ENCODE measurements at places on chromosomes 13 and 19.
A peak's percentile ranks its signal among the peaks of the same experiment; 100 is the strongest.

DNA sequence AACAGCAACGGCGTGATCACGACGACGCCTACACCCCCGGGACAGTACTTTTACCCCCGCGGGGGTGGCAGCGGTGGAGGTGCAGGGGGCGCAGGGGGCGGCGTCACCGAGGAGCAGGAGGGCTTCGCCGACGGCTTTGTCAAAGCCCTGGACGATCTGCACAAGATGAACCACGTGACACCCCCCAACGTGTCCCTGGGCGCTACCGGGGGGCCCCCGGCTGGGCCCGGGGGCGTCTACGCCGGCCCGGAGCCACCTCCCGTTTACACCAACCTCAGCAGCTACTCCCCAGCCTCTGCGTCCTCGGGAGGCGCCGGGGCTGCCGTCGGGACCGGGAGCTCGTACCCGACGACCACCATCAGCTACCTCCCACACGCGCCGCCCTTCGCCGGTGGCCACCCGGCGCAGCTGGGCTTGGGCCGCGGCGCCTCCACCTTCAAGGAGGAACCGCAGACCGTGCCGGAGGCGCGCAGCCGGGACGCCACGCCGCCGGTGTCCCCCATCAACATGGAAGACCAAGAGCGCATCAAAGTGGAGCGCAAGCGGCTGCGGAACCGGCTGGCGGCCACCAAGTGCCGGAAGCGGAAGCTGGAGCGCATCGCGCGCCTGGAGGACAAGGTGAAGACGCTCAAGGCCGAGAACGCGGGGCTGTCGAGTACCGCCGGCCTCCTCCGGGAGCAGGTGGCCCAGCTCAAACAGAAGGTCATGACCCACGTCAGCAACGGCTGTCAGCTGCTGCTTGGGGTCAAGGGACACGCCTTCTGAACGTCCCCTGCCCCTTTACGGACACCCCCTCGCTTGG, 966 bp downstream of the JUNB start:
- no peak for DNase-seq

DNA sequence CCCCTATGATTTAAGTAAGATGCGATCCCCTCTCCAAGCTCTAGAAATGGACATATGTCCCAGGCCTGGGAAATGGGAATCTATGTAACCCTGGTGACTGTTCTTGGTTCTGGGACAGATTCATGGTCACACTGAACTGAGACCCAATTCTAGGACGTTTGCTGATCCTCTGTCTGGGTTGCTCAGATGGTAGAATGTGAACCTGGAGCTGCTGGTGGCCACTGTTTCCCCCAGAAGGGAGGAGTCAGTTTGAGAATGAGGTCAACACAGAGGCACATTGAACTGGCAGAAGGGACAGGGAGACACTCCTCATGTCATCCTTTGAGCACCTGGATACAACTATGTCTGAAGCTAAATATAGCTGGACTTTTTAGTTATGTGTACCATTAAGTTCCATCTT, 29.1 kb downstream of the FAM187B start:
- no peak for DNase-seq

DNA sequence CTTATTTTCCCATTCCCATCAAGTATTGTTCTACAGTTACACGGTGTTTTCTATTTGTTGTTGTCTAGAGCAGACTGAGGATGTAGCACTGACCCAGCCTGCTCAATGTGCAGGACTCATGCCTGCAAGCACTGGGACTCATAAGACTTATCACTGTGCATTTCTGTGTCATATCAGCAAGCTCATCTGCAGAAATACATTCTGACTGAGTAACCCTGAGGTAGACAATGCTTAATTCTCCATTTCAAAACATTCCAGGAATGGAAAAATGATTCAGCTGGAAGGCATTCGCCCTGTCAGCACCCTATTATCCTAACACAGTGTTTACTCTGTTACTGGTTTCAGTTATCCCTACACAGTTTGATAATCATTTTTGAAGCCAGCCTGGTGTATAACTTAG, 2506.4 kb downstream of the PCDH9 start:
- peak; percentile 93 for DNase-seq

DNA sequence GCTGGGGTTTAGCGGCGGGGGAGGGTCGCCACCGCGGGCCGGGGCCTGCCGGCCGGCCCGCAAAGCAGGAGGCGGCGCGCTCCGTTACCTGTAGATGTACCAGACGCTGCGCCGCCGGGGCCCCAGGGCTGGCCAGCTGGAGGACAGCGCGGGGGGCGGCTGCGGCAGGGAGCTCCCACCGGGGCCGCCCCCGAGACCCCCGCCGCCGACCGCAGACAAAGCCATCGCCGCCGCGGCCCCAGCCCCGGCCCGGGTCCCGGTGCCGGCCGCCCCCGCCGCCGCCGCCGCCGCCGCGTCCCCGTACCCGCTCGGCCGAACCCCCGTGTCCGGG, 24.8 kb downstream of the SHANK1 start:
- DNase-seq: no peak

- no peak for DNase-seq
Measured at GRCh38 chr19:3653865-3654513, 27.4 kb upstream of the CACTIN start.

GRCh38 chr13:113622791-113623490, 35.1 kb downstream of the ATP4B start:
- DNase-seq: no peak

DNA sequence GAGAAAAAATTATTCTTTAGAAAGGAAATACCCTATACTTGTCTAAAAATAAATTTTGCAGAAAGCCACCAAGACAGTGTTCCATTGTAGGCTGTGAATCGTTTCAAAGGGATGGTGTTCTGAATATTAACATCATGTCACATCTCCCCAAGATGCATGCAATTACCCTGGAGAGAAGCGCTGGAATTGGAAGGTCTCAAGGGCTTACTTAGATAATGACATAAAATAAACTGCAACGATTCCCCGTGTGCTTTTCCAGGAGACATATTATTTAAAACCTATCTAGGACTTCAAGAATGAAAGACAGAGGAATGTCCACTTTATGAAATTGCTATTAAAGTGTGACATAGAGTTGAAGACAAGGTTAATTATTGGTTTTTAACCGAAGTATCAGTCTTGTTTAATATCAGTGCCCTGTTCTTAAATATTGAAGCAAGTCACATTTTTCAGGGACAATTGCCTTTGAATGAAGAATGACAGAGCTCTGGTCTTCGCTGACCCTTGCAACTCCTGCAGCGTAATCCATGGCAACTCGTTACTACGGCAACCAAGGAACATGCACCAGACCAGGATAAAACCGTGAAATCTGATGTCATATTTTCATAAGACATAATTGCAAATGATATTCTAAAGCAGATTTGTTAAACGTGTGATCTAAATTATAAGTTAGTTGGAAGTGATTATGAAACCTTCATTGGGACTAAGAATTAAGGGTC, 91.7 kb downstream of the EFNB2 start:
- DNase-seq: no peak

DNA sequence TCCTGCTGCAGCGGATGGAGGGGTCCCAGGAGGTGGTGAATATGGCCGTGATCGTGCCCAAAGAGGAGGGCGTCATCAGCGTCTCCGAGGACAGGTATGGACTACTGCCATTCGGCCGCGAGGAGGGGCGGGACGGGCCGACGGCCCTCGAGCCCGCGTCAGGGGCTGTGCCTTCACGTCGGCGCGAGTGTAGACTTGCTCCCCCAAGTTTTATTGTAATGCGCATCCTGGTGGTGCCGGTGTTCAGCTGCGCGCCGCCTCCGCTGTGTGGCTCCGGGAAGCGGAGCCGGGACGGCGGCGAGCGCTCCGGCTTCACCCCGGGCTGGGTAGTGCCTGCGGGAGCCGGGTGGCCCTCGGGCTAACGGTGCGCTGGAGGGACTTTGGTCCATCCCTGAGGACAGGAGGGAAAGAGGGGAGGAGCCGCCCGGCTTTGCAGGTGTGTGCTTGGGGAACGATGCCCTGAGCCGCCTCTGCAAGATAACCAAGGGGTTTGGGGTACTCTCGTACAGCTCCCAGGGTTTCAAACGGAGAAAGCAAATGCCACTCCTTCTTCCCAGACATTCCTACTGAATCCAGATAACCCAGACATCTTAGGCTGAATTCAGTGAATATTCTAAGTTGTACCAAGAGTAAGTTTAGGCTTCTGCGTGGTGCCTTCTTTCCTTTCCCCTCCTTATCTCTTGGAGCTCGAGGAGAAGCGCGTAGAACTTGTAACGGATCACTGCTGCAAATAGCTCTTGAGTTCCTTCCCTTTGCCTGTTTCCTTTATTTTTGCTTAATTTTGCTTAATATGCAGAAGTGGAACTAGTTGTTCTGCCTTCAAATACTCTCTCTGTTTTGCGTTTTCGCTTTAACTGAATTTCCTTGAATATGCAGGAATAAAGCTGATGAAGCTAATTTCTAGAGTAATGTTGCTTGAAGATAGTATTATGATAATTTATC, 740 bp downstream of the WDFY2 start:
- DNase-seq: peak; percentile 33

DNA sequence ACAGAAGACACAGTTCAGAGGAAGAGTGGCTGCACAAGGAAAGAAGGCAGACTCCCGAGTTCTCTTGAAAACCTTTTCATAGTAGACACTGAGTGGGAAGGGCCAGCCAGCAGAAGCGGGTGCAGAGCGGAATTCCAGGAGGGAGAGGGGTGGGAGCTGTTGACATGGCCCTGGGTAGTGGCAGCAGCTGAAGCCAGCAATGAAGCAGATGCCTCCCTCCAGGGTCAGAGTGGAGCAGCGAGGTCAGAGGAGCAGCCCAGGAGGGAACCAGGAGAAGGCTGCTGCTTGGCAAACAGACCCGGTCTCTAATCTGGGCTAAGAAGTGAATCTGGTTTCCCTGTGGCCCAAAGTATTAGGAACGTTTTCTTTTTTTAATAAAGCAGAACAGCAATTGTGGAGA, 73.9 kb upstream of the SPATA13 start:
- no peak for DNase-seq

DNA sequence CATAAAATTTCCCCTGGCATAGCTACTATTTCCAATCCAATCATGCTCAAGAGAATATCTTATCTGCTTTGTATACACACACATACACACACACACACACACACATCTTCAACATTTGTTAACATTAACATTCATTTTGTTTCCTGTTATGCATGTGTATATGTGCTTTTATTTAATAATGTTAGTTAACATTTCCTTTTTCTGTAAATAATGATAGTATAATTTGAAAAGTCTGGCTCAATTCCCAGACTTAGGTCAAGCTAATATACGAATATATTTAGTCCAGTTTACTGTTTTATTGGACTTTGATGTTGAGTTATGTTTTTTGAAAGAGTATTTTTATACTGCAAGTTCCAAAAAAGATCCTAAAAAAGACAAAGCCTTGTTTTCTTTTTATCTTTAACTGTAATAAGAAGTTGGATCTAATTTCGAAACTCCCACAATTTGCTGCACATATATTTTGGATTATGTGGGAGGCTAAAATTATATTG, 1072.4 kb downstream of the EFNB2 start:
- no peak for DNase-seq

DNA sequence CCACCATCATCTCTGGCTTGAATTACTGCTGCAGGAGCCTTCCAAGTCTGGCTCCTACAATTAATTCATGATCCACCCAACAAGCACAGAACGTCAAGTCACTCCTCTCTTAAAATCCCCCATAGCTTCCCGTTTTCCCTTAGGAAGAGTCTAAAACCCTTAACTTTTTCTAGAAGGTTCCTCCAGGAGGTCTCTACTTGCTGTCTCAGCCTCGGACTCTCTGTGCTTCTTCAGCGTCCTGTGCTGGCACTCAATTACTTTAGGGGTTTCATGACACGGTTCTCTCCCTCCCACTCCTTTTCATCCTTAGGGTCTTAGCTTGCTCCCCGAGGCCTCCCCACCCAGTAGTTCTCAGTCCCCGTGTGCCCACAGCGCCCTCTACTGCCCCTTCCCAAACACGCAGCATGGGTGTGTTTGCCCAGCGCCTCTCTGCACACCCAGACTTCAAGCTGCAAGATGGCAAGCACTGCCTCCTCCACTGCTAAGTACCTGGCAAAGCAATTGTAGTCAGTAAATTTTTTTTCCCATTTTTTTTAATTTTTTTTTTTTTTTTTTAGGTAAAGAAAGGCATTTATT, 25.8 kb upstream of the MAP3K10 start:
- DNase-seq: peak; percentile 7

DNA sequence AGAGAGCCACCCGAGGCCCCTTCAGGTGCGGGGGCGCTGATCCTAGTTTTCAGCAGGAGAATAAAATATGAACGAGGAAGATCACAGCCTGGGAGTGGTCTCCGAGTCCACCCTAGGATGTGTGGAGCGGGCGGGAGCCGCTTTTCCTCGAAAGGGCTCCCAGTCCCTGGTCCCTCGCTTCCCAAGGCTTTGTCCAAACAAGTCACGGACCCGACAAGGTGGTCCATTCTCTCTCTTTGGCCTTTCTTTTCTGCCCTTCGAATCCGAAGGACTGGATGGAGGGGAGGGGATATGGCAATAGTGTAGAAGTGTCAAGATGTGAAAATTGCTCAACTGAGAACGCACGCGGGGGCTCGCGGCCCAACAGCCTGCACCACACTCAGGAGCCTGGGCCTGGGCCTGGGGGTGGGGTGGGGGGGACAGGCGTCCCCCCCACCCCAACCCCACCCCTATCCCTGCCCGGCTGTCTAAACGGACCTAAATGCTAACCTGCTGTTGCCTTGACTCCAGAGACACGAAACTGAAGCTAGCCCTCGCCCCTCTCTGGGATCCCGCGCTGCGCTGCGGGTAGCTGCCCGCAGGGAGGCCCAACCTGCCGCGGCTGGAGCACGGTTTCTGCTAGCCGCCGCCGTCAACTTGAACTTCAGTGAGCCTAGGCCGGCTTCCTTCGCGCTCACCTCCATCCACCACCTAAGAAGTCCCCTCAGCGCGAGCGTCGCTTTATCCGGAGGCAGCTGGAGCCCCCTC, 7.1 kb downstream of the ZIC2 start:
- DNase-seq: no peak

GRCh38 chr19:49555600-49556411, 24.6 kb downstream of the NOSIP start:
- DNase-seq: no peak

- DNase-seq: no peak
Measured at GRCh38 chr19:4174895-4175668, 7.3 kb downstream of the SIRT6 start.

- DNase-seq: no peak
Measured at GRCh38 chr19:4061683-4062418, 4.8 kb downstream of the ZBTB7A start.

Measured in brain microvascular endothelial cell (primary cell).